ENCODE measurements at places on chromosomes 11 and 22.
A peak's percentile ranks its signal among the peaks of the same experiment; 100 is the strongest.

- no peak for DNase-seq
Measured at GRCh38 chr11:50080256-50080655, 47.6 kb downstream of the OR4C45 start.

DNA sequence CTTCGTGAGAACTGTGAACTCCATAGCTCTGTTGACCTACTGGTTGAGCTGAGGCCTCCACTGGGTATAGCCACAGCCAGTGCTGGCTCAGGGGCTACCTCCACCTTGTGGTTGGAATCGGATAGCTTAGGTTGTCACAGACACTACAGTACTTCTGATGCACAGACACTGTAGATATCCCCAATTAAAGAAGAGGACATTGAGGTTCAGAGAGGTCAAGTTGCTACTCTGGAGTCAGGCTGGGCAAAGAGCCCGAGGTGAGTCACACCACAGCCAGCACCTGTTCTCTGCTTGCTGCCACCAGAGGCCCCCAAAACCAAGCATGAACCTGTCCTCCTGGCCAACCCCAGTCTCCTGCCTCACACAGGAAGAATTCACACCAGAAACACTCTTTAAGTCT lies 5.4 kb downstream of the UFD1 start:
- no peak for DNase-seq

DNA sequence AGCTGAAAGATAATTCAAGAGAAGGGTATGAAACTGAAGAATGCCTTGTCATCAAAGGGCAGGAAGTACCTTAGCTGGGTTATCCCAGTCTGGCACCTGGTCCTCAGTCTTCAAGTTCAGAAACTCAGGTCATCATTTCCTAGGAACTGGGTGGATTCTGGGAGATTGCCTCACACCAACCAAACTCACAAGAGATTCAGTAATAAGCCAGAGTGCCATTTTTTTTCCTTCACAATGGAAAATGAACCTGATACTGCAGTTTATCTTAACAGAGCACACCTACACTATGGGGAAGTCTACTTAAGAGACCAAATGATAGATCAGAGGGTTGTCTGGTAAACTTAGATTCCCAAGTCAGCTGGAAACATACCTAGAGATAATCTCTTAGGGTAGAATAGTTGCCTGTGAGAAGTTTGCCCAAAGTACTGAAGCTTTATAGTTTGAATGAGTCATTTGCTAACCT lies 3.8 kb upstream of the BUD13 start:
- DNase-seq: no peak

- no peak for DNase-seq
Measured at GRCh38 chr11:12127206-12127898, 17.0 kb downstream of the MICAL2 start.

- DNase-seq: no peak
Measured at GRCh38 chr11:27213232-27213660, 149.8 kb downstream of the CCDC34 start.

- peak; percentile 48 for DNase-seq
Measured at GRCh38 chr22:37228106-37229011, 15.7 kb downstream of the RAC2 start.

DNA sequence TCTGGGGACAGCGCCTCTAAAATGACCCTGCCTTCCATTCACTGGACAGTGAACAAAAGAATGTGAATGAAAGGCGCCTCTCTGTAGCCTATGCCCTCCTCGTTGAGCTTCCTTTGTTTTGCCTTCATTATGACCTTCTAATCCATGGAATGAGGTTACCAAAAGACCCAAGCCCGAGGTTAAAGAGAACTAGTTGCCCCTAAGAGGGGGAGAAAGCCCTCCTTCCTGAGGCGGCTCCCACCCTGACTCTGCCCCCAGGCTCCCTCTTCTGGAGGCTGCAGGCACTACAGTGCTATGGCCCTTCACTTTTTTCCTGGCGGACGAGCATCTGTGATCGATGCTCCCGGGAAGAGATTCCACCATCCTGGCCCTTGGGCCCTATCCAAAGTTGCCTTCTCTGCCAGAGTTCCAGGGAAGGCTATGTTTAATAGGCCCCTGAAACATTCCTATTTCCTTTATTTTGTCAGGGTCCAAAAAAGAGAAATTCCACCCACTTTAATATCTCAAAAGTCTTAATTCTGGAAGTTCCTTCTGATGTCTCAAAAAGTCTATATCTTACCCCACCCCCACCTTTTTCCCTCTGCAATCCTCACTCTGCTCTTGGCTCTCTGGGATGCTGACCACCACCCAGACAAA lies 147.3 kb downstream of the FEZ1 start:
- peak; percentile 32 for DNase-seq

- DNase-seq: no peak
Measured at GRCh38 chr22:38406617-38407016, 48.4 kb downstream of the KCNJ4 start.

GRCh38 chr11:405323-405953 lies 9.4 kb downstream of the SIGIRR start:
- DNase-seq: no peak

- DNase-seq: no peak
Measured at GRCh38 chr11:119273721-119274120, 43.2 kb downstream of the MCAM start.

DNA sequence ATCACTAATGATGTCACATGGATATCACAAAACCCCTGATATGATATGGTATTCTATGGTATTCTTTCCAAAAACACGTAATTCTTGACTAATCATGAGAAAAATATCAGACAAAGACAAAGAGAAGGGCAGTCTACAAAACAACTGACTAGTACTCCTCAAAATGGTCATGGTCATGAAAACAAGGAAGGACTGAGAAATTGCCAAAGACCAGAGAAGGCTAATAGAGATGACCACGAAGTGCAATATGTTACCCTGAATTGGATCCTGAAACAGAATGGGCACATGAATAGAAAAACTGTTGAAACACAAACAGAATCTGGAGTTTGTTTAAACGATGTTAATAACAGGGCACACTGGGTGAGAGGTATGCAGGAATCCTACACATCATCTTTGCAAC lies 10.2 kb downstream of the CKAP5 start:
- no peak for DNase-seq

GRCh38 chr22:36619797-36620399 lies 83.7 kb downstream of the CACNG2 start:
- DNase-seq: no peak

DNA sequence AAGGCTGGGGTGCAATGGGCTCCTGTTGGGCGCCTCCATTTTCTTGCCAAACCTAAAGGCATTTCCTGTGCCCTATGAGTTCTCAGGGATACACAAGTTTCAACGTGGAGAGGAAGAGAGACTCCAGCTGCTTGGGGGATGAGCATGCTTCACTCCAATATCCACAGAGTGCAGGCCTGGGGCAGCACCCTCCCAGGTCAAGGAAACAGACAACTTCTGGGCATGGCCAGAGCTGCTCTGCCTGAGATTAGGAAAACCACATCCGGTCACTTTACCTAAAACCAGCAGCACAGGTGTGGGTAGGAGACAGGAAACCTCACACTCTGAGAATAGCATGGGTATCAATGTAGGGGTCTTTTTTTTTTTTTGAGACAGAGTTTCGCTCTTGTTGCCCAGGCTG lies 28.7 kb downstream of the TMEM184B start:
- no peak for DNase-seq

DNA sequence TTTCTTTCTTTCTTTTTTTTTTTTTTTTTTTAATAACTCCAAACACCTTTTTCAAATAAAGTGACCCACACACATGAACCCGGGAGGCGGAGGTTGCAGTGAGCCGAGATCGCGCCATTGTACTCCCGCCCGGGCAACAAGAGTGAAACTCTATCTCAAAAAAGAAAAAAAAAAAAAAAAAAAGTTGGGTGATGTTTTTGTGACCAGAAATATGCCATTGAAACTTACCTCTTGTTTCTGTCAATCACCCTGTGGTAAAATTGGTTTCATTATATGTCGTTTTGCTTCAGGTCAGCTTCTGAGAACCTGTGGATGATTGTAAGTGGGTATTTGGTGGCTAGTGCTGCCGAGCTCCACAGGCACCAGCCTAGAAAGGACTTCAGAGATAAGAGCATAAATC lies 238.8 kb downstream of the TBC1D22A start:
- no peak for DNase-seq

- DNase-seq: no peak
Measured at GRCh38 chr11:46275964-46276641, 1.4 kb upstream of the CREB3L1 start.

DNA sequence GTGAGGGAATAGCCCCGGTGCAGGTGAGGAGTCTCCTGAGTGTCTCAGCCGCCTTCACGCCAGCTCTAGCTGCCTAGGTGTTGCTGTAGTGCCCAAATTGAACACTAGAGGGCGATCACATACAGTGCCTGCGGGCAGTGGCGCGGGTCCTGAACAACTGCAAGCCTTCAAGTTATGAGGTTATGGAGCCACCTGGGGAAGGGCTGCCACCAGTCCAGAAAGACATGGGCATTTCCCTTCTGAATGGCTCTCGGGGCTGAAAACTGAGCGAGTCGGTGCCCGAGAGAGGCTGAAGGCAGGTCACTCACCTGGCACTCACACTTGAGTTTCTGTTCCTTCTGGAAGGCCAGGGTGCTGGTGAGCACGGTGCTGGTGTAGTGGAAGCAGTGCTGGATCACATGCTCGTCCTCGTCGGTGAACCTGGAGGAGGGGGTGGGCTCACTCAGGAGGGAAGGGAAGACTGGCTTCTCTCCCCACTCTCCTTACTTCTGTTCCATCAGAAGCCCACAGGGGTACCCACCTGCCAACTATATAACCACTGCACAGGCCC lies 88.4 kb downstream of the PDE2A start:
- peak; percentile 45 for DNase-seq

- no peak for DNase-seq
Measured at GRCh38 chr22:44211946-44212930, 31.5 kb downstream of the PARVG start.

DNA sequence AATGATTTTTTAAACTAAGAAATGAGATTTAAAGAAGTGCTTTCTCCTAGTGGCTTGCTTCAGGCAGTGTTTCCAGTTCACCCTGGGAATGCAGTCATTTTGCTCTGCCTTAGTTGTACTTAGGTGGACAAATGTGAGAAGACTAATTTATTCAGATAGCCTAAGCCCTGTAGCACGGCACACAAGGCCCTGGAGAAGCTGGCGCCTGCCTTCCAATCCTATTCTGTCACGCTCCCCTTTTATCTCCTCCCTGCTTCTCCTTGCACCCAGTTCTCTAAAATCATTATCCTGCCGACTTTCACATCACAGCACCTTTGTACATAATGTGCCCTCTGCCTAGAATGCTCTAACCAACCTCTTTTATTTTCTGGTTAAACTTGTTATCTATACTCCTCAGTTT lies 64.0 kb downstream of the PPME1 start:
- no peak for DNase-seq

GRCh38 chr11:102971766-102972165 lies 16.2 kb upstream of the MMP13 start:
- DNase-seq: no peak

GRCh38 chr11:43922295-43922648 lies 20.2 kb upstream of the C11orf96 start:
- DNase-seq: no peak

DNA sequence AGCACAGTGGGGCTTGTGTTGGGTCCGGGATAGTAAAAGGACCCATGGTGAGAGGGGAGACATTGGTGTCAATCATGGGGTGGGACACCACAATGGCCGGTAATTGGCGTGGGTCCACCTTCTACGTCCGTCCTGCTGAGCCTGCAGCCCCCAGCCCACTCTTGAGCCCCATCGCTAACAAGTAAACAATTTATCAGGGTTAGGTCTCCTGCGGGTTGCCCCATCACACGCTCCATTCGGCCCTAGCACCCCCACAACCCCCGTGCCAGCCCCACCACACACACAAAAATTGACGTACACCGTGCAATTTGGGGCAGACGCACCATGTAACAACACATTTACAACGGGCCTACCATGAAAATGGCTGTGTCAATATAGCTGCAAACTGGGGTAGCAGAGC lies 86.5 kb upstream of the HTATIP2 start:
- no peak for DNase-seq

DNA sequence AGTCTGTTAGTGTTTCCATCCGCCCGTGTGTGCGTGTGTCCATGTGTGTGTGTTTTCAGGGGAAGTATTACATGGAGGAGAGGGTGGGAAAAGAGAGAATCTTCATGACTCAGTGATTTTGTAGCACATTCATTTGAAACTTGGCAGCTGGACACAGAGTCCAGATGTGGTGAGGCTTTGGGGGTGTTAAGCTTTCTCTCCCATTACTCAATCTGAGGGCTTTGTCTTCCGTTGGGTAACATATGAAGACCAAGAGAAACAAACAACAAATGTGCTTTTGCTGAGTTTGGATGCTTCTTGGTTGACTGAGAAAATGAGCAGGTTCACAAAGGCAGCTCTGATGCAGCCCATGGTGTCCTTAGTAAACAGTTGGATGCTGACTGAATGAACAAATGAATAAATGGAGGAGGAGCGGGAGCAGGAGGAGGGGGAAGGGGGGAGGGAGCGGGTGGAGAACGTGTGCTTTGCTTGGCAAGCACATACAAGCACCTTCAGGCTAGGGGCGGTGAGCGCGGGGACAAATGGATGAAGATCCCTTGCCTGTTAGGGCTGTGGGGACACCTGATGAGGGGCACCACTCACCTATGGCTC lies 104.3 kb downstream of the ST3GAL4 start:
- DNase-seq: no peak

- DNase-seq: no peak
Measured at GRCh38 chr22:32528316-32528715, 53.7 kb downstream of the FBXO7 start.

DNA sequence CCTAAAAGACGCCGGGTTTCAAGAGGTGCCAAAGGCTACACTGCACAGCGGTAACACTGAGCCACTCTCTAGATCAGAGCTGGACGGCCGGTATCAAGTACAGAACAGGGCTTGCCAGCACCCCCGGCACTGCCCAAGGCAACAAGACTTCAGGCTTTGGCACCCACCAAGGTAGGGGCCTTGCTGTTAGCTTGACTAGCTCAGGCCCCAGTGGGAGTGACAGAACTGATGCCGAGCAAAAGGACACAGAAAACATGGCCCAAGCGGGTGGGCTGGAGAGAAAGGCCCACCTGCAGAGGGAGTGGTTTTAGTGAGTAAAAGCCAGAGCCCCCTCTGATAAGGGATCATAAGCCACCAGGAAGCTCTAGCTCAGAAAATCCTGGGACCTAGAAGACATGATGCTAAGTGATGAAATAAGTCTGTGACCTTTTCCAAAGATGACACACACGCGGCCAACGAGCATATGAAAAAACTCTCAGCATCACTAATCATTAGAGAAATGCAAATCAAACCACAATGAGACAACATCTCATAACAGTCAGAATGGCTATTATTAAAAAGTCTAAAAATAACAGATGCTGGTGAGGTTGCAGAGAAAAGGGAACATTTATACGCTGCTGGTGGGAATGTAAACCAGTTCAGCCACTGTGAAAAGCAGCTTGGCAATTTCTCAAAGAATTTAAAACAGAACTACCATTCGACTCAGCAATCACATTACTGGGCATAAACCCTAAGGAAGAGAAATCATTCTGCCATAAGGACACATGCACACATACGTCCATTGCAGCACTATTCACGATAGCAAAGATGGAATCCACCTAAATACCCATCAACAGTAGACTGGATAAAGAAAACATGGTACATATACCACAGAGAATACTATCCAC lies 12.9 kb downstream of the EHD1 start:
- no peak for DNase-seq

GRCh38 chr22:45376703-45377102 lies 36.7 kb downstream of the SMC1B start:
- DNase-seq: no peak

Data from stimulated activated CD4-positive, alpha-beta T cell treated with anti-CD3 and anti-CD28 coated beads, Interleukin-12 subunit alpha, Interleukin-12 subunit beta, amount 100 ng/mL, for 4 hours (primary cell).